Hindlimb muscle (tissue), 1 donor: ENCODE measurements at places on chromosomes 1 and 21. TPM values are rescaled to one million over a fixed set of nuclear protein-coding genes. Genes with fewer than 3 reads are reported as not detected.

DNA sequence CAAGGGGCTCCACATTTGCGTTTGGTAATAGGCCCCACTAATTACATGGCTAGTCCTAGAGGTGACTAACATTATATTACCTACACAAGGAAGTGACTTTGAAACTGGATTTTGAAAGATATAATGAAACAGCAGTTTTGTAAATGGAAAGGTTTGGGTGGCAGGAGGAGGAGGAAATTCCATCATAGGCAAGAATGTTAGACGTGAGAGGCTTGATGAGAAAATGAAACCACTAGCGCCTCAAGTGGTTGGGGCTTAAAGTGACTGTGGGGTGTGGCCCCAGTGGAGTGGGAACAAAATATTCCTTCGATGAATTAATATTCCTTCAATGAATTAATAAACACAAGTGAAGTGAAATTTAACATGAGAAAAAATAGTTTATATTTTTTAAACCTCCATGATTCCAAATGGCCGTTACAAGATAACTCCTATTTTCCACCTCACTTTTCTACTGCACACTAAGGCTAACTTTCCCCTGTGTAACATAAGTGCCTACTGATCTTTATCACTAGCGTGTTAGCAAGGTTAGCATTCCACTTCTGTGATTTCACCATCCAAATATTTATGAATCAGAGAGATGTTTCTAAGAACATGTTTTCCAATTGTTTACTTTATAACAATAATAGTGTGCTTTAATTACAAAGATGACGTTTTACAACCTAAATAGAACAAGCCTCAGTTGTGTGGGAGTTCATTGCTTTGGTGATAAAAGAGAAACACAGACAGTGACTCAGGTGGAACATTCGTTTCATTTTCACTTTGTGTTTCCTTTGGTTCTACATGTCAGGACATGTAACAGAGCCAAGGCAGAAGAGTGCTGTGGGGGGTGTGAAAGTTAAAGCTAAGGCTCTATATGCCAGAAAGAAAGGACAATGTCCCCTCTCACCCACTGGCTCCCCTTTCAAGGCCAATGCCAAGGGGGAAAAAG lies 12.5 kb upstream of the ATF3 start:
- no peak for DNase-seq

DNA sequence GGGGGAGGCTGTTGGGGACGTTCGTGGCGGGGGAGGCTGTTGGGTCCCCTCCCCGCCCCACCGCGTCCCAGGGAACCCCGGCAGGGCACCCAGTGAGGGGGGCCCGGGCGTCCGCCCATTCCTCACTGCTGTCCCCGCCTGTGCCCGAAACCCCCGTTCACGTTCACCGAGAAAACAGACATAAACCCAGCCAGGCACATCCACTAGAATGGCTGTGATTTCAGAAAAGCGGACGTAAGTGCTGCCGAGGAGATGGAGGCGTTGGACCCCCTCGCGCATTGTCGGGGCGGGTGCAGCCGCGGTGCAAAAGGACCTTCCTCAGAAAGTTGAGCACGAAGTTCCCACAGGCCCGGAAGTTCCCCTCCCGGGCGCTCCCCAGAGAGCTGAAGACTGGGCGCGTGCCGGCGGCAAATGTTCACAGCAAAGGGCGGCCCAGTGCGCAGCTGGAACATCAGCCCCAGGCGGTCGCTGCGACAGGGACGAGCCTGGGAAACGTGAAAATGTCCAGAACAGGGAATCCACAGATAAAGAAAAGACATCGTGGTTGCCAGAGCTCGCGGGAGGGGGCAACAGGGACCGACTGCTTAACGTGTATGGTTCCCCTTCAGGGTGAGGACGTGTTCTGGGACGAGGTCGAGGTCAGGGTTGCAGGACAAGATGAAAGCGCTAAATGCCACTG lies 18.5 kb upstream of the SAMD11 start:
- DNase-seq = no peak

DNA sequence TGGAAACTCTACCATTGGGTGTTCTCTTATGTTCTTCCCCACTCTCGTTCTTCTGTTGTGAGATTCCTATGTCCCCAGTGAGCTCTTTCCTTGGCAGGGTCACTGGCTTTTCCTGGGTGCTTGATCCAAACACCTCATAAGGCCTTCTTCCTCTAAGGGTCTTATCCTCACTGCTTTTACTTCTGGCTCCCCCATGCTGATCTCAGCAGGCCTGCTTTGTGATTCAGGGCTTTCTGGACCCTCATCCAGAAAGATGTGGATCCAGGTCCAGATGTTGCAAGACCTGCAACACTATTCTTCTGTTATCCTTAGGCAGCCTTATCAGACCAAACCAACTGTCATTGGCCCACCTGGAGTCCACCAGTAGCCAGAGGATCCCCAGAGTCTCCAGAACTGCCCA lies 11.2 kb upstream of the MYOG start:
- no peak for DNase-seq

GRCh38 chr1:185363205-185363604 lies 46.2 kb upstream of the IVNS1ABP start:
- DNase-seq = no peak

DNA sequence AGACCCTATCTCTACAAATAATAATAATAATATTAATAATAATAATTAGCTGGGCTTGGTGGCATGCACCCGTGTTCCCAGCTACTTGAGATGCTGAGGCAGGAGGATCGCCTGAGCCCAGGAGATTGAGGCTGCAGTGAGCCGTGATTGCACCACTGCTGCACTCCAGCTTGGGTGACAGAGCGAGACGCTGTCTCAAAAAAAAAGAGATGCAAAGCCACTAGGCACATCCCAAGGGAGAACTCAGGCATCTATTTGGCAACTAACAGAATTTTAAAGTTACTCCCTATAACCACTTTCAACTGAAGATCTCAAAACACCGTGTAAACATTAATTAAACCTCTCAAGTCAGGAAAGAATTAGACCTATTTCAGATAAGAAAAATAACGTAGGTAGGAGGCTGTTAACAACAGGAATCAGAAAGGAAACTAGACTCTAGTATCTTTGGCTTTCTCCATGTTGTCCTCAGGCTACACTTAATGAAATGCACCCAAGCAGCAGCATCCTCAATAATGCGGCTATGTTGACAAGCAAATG lies 3.7 kb downstream of the RNF19B start:
- no peak for DNase-seq

- DNase-seq = no peak
Measured at GRCh38 chr21:45228171-45228641, 59.5 kb downstream of the POFUT2 start.

- DNase-seq = no peak
Measured at GRCh38 chr21:41228492-41228891, 60.5 kb downstream of the BACE2 start.

The LCE1E gene
- polyA plus RNA-seq = not detected

The MROH7 gene
- 5.9 TPM for polyA plus RNA-seq

The C1orf94 gene
- not detected for polyA plus RNA-seq

The PSMG1 gene
- 36.5 TPM for polyA plus RNA-seq
